Thymus (tissue), 14 donors: ENCODE measurements at places on chromosomes 1 and 21. TPM values are rescaled to one million over a fixed set of nuclear protein-coding genes. Genes with fewer than 3 reads are reported as not detected.

The PRRX1 gene
- total RNA-seq: 17.1 TPM

The SYCP1 gene
- total RNA-seq: 0.05 TPM

The UMODL1 gene
- total RNA-seq: 1.7 TPM

The TDRD5 gene
- 0.52 TPM for total RNA-seq
